ENCODE measurements at places on chromosomes 3 and 15.
A peak's percentile ranks its signal among the peaks of the same experiment; 100 is the strongest.

- DNase-seq = no peak
These were observed 16.1 kb upstream of the APH1B start for GRCh38 chr15:63261311-63261710.

DNA sequence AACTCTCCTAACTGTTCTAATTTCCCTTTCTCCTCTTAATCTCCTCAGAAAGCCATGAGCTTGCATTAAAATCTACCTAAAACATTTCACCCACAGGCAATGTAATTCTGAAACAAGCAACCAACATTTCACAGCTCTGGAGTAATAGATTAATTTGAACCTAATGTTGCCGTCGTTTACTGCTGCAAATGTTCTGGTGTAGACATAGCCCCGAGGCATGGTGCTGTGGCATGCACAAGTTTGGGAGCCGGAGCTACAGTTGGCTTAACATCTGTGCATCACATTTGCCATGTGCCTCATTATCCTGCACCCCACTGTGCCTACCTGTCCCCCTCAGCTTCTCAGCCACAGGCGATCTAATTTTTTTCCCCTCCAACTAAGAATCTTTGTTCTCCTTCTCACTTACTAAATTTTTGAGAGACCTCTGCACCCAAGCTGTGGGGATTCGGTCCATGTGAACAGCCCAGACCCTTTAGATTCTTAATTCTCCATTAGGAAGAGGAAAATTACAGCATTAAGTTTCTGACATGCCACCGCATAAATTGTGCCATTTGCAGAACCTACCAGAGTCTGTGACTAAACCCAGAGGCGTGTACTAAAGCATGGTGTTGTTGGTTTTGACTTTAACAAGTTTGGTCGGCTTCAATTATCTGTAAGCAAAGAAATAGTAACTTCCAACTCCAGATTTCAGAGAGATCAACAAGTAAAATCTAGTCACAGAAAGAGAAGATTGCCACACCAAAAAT, 419.2 kb downstream of the MECOM start:
- DNase-seq = no peak

DNA sequence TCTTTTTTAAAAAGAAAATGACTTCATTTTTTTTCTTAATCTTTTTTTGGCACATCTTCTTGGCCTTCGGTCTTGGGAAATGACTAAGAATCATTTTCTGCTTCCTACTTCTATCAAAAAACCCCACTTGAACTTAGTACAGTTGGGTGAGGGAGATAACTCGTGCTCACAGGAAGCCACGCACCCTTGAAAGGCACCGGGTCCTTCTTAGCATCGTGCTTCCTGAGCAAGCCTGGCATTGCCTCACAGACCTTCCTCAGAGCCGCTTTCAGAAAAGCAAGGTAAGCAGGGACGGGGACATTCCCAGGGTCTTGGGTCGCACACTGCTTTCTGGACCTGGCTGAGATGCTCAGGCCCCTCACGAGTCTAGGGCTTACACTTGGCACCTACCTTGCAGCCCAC, at the start of gene CCR4:
CCR4 (plus strand) TSS at position 235 of the 402 bp plus-strand sequence. CDS start 1,779 bp downstream, outside the sequence.
- peak; percentile 49 for DNase-seq

DNA sequence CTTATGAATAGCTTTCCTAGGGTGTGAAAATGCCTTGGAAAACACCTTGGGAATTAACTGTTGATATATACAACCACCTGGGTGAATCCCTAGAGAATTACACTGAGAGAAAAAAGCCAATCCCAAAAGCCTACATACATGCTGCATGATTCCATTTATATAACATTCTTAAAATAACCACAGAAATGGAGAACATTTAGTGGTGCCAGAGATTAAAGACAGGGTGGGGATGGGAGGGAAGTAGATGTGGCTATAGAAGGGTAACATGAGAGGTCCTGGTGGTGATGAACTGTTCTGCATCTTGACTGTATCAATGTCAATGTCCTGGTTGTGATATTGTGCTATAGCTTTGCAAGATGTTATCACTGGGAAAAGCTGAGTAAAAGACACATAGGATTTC, 291.0 kb downstream of the CLSTN2 start:
- DNase-seq = no peak

DNA sequence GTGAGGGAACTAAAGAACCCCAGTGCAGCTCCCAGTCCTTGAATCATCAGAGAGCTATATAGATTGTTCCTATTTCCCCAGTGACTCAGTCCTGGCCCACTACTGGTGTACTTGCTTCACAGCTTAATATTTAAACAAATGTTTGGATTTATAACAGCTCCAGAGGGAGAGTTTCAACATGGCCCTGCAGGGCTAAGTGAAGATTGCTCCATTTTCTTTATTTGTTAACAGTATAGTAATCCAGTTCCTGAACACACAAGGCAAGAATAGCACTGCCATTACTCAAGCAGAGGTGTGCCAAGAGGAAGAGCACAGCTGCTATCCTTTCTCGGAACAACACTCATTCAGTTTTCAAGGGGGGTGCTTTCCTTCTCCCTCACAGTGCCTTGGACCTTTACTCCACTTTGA, 6.5 kb downstream of the SQOR start:
- no peak for DNase-seq

GRCh38 chr3:190642016-190642415, 128.1 kb downstream of the IL1RAP start:
- DNase-seq = no peak

GRCh38 chr3:134824791-134825190, 29.7 kb downstream of the EPHB1 start:
- DNase-seq = no peak

- no peak for DNase-seq
These were observed 27.7 kb downstream of the GRIP2 start for GRCh38 chr3:14512281-14512941.

GRCh38 chr15:65869954-65870871, 922 bp downstream of the RAB11A start:
- peak; percentile 26 for DNase-seq

DNA sequence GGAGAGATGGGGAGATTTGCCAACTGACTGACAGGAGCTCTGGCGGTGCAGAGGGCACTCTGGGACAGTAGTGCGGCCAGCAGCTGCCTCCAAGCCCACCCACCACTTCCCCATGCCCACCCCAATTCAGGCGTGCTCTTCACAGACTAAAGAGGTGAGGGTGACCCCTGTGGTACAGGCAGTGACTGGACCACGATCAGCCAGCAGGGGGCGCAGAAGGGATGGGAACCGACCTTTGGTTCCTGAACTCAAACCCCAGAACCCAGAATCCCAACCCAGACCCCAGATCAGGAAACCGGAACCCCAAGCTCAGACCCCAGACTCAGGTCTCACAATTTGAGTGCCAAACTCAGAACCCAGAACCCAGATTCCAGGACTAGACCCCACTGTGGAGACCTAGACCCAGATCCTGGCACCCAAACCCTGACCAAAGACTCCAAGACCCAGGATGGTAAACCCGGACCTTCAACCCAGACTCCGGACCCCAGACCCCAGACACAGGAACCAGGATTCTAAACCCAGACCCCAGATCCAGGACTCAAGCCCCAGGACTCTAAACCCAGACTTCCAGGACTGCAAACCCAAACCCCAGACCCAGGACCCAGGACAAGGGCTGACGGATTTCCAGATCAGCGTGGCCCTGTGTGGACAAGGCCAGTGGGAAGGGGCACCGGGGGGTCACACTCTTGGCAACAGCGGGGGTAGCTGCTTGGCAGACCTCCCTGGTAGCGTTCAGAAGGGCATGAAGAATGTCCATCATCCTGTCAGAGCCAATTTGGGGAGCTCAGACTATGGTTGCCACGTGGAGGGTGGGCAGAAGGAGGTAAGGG, 3.7 kb upstream of the MYL3 start:
- peak; percentile 89 for DNase-seq

DNA sequence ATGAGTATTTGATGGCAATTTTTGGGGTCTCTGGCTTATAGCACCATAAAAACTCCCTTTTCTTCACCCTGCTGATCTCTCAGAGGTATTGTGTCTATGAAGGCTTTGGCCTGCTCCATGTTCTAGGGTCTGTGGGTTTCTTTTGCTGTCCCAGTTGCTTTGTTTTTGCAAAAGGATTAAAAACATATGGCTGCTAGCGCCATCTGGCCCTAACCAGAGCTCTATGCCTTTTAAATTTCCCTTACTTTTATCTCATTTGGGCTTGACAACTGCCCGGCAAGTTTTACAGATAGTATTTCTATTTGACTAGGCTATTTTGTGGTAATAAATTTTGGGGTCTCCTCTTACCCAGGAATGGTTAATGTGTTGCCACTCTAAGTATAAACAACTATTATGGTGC, 6.4 kb upstream of the GHRL start:
- no peak for DNase-seq
